ENCODE measurements at places on chromosomes 3 and 15. TPM values are rescaled to one million over a fixed set of nuclear protein-coding genes. Genes with fewer than 3 reads are reported as not detected.

- no peak for DNase-seq
These were observed 32.7 kb upstream of the RPS17 start for GRCh38 chr15:82572986-82573385.

The MLF1 gene
- total RNA-seq = 111 TPM

- no peak for DNase-seq
These were observed 8.5 kb upstream of the IL17RD start for GRCh38 chr3:57173687-57174086.

The TNNC1 gene
- 7,503 TPM for total RNA-seq

DNA sequence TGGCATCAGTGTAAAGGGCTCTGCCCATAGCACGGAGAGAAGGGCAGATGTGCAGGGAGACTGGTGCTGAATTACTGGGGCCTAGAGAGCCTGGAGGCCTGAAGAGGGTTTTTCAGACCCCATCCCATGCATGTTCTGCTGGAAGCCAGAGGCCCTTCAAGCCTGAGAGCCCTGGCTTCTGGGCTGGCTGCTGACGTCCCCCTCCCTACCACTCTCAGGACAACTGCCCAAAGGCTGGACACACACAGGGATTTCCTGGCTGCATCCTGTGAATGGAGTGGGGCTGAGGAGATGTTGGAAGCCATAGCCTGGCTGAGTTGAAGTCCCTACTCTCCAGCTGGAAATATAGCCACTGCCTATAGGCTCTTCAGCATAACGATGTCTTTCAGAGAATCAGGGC is 16.9 kb upstream of the DOCK3 start:
- no peak for DNase-seq

DNA sequence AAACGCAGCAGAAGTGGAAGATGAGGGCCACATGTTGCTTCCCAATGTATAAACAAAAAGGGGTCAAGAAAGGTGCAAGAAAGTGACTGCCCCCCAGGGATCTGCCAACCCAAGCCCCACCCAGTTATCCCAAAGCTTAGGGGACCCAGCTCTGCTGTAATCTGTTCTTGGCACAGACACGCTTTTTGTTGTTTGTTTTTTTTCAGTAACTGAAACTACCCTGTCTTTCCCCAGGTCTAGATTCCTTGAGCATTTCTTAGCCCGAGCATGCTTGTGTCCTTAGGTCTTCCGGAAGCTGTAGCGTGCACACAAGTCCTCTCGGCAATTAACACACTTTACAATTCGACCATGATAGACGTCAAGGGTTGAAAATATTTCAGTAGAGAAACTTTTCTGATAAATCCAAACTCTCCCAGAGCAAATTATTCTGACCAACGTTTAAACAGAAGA is 8.5 kb upstream of the PPARG start:
- DNase-seq = no peak

The ARGFX gene
- total RNA-seq = not detected

GRCh38 chr15:60172143-60172542 is 168.0 kb downstream of the FOXB1 start:
- no peak for DNase-seq

- DNase-seq = no peak
These were observed 101.7 kb upstream of the EIF1B start for GRCh38 chr3:40207796-40208195.

DNA sequence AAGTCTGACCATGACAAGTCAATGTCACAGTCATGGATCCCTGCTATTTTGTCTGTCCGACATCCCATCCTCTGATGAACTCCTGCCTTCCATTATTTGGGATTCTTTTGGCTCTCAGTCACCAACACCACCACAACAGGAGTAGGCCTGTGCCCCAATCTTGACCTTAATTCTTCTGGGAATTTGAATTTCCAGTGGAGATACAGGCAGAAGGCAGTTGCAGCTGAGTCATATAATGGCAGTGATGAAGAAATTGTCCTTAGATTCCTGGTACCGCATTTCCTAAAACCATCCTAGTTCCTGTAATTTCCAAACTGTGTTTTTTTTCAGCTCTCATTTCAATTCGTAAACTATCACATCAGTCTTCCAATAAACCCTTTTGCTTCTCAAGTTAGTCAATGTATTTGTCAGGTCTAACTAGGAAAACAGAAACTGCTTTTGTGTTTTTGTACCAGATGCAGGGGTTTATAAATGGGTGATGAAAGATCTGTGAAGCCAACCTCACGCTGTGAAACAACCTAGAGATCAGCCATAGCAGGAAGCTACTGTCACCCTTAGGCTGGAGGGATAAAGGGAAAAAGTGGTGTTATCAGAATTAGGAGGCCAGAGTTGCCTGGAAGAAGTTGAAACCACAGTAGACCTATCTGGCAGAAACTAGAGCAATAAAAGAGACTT is 126.3 kb upstream of the TMEM108 start:
- no peak for DNase-seq

DNA sequence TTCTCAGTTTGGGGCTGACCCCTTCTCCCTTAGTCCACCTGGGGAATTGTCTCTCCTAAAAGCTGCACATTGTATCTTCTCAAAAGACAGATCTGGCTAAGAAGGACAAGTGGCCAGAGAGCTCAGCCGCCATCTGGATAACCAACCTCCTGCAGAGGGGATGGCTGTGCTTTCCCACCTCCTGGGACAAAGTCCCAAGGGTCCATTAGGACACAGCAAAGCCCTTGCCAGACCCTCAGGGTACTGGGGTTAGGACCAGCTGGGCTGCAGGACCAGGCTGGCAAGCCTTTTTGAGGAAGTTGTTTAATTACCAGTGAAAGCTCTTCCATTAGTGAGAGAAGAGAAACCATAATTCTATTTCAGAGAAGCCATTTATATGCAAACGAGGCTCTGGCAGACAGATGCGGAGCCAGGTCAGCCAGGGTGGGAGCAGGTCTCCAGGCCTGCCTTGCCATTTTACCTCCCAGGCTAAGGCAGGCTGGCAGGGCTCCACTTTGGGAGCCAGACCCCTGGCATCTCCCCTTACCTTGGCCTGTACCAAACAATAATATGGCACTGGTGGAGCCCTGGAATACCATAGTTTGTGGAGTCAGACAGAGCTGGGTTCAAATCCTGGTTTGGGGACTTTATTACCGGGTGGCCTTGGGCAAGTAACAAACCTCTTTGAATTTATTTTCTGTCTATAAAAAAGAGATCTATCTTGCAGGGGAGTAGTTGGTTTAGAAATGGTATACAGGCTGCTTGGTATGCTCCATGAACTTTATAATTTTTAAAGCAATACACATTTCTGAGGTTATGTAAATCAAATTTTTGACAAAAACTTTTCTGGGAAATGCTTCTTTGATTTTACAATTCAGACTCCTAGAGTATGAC is 17.9 kb downstream of the SHF start:
- no peak for DNase-seq

GRCh38 chr3:31312400-31312799 is 220.3 kb upstream of the STT3B start:
- DNase-seq = no peak

- DNase-seq = no peak
These were observed 236.2 kb downstream of the TLE3 start for GRCh38 chr15:69861331-69862171.

- no peak for DNase-seq
These were observed 29.0 kb downstream of the ARIH1 start for GRCh38 chr15:72503147-72503546.

All from heart right ventricle (tissue), 16 donors.